ENCODE measurements at places on chromosomes 4 and X.

GRCh38 chr4:184942444-184943425 lies 75.6 kb upstream of the HELT start:
- DNase-seq = no peak

DNA sequence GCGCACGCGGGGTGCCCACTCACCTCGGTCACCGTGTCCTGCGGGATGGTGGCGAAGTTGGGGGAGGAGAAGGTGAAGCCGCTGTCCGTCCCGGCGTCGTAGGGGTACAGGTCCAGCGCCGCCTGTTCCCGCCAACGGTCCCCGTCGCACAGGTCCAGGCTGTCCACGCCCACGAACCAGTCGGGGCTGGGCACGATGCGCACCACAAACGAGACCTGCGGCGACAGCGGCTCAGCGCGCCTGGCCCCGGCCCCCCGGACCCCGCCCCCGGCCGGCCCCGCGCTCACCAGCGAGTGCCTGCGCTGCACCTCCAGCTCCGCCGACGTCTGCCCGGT lies 1.4 kb downstream of the SPON2 start:
- DNase-seq = no peak

- DNase-seq = no peak
Observed at GRCh38 chr4:147734496-147734895, 2.6 kb downstream of the ARHGAP10 start.

- no peak for DNase-seq
Observed at GRCh38 chrX:41722816-41723618, 964 bp upstream of the GPR82 start.

DNA sequence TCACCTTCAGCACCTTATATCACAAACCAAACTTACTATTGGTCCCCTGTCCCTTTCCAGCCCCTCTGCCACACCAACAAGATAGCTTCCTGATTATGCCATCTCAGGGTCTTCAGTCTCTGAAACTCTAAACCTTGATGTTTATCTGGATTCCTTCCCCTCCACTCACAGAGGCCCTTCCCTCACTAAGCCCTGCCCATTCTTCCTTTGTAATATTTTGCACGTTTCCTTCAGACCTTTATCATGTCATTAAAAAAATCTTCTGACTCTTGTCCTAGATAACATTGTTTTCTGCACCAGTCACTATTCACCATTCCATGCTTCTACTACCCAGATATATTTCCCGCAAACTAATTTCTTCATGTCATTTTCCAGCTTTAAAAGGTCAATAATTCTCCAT lies 17.7 kb upstream of the CEP135 start:
- no peak for DNase-seq

GRCh38 chrX:40346379-40346778 lies 234.4 kb upstream of the ATP6AP2 start:
- DNase-seq = no peak

DNA sequence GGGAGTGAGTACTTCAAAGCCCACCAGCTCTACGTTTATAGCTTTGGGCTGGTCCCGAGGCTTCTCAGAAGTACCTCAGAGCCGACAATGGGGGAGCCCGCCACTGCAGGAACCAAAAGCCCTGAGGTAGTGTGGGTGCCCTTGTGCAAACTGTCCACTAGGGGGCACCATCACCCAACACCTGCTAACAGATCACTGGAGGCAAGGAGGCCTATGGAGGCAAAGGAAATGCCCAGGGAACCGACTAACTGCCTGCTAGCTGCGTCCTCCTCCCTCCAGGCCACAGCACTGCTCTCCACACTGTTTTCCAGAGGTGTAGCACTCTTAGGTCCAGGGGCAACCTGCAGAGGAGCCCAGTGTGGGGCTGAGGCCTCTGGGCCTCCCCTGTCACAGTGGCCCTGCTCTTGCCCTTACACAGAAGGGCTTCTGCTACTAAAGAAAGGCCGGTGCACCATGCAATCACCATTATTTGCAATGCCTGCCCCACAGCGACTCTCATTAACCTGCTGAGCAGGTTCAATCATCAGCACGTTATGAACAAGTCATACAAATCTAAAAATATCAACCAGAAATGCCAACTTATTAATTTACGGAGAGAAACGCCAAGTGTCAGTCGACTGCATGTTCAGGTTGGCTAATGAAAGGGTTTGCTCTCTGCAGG lies 159.1 kb downstream of the NSUN7 start:
- DNase-seq = peak; percentile 85

GRCh38 chrX:8815460-8816065 lies 14.4 kb upstream of the FAM9A start:
- peak; percentile 21 for DNase-seq

Data from GM10248 (cell line).